A549 treated with Mapracorat at 1 μM for 4 hours (cell line): ENCODE measurements at places on chromosomes 5 and 9. TPM values are rescaled to one million over a fixed set of nuclear protein-coding genes. Genes with fewer than 3 reads are reported as not detected.

LHX6 gene
- total RNA-seq: 1.9 to 2.4 TPM (median 2.1 TPM) in 5 replicates

FST gene
- total RNA-seq: 1.7 to 3.0 TPM (median 2.9 TPM) in 5 replicates

ISL1 gene
- 0.13 TPM in 1 of 5 replicates, not detected in the others for total RNA-seq

GLRA1 gene
- not detected in 5 replicates for total RNA-seq

CDK9 gene
- 43.5 to 54.9 TPM (median 48.2 TPM) in 5 replicates for total RNA-seq

UGT3A1 gene
- total RNA-seq: not detected in 5 replicates

NR4A3 gene
- total RNA-seq: 1.7 to 2.9 TPM (median 2.0 TPM) in 5 replicates

PCDHGA5 gene
- total RNA-seq: 0.09 to 0.17 TPM (median 0.14 TPM) in 5 replicates

PAEP gene
- 0.25 to 0.45 TPM (median 0.34 TPM) in 4 of 5 replicates, not detected in the other for total RNA-seq

CCDC192 gene
- total RNA-seq: not detected in 5 replicates

PCDHA8 gene
- total RNA-seq: 0.05 to 0.07 TPM (median 0.06 TPM) in 4 of 5 replicates, not detected in the other

DMGDH gene
- total RNA-seq: not detected in 5 replicates

CEL gene
- 0.47 to 0.68 TPM (median 0.55 TPM) in 5 replicates for total RNA-seq

NIM1K gene
- total RNA-seq: 0.07 to 0.50 TPM (median 0.14 TPM) in 5 replicates

FRRS1L gene
- total RNA-seq: 0.13 to 0.63 TPM (median 0.24 TPM) in 5 replicates

SHB gene
- 30.7 to 45.4 TPM (median 42.8 TPM) in 5 replicates for total RNA-seq

BNC2 gene
- total RNA-seq: 4.1 to 6.7 TPM (median 5.2 TPM) in 5 replicates

IRGM gene
- 0.15 to 0.36 TPM (median 0.25 TPM) in 4 of 5 replicates, not detected in the other for total RNA-seq

SLC6A3 gene
- total RNA-seq: 0.27 to 0.87 TPM (median 0.61 TPM) in 5 replicates

LIFR gene
- 5.0 to 8.1 TPM (median 6.6 TPM) in 5 replicates for total RNA-seq

SLC6A7 gene
- 0.05 TPM in 1 of 5 replicates, not detected in the others for total RNA-seq

SKP2 gene
- 15.0 to 21.6 TPM (median 20.2 TPM) in 5 replicates for total RNA-seq

FGFR4 gene
- 15.1 to 25.5 TPM (median 22.5 TPM) in 5 replicates for total RNA-seq

TRIM14 gene
- total RNA-seq: 10.8 to 14.4 TPM (median 13.3 TPM) in 5 replicates

CCNB1 gene
- 247 to 288 TPM (median 262 TPM) in 5 replicates for total RNA-seq

ANKDD1B gene
- total RNA-seq: 0.13 TPM in 1 of 5 replicates, not detected in the others

ELOVL7 gene
- 8.7 to 12.5 TPM (median 10.8 TPM) in 5 replicates for total RNA-seq

BHMT2 gene
- not detected in 5 replicates for total RNA-seq

BARX1 gene
- total RNA-seq: 8.3 to 13.3 TPM (median 12.0 TPM) in 5 replicates

BTNL8 gene
- total RNA-seq: not detected in 5 replicates

CDO1 gene
- total RNA-seq: not detected in 5 replicates

CAMK4 gene
- 0.01 to 0.20 TPM (median 0.16 TPM) in 3 of 5 replicates, not detected in the others for total RNA-seq

EQTN gene
- 0.22 TPM in 1 of 5 replicates, not detected in the others for total RNA-seq

KLF4 gene
- total RNA-seq: 26.0 to 30.2 TPM (median 28.8 TPM) in 5 replicates

ADAMTSL2 gene
- not detected in 5 replicates for total RNA-seq

FAM13B gene
- 11.1 to 16.8 TPM (median 11.3 TPM) in 5 replicates for total RNA-seq

SYK gene
- 0.03 to 0.13 TPM in 2 of 5 replicates, not detected in the others for total RNA-seq

ABL1 gene
- 37.5 to 53.7 TPM (median 51.9 TPM) in 5 replicates for total RNA-seq

TEX48 gene
- total RNA-seq: not detected in 5 replicates

IRX1 gene
- not detected in 5 replicates for total RNA-seq

HAVCR2 gene
- total RNA-seq: 0.28 to 0.34 TPM (median 0.30 TPM) in 5 replicates

PKD2L2 gene
- total RNA-seq: 0.07 TPM in 1 of 5 replicates, not detected in the others

ZDHHC11 gene
- 12.6 to 20.1 TPM (median 16.3 TPM) in 5 replicates for total RNA-seq

AP3S1 gene
- 64.8 to 79.1 TPM (median 71.5 TPM) in 5 replicates for total RNA-seq

CDKN2A gene
- not detected in 5 replicates for total RNA-seq

GDA gene
- total RNA-seq: 0.48 to 1.4 TPM (median 1.0 TPM) in 5 replicates

AIF1L gene
- 1.3 to 1.8 TPM (median 1.7 TPM) in 5 replicates for total RNA-seq

PRDM9 gene
- total RNA-seq: not detected in 5 replicates
